Urinary bladder (tissue), 4 donors: ENCODE measurements at places on chromosomes 2 and 18.

GRCh38 chr2:142987044-142987443 lies 109.6 kb downstream of the KYNU start:
- DNase-seq = no peak

DNA sequence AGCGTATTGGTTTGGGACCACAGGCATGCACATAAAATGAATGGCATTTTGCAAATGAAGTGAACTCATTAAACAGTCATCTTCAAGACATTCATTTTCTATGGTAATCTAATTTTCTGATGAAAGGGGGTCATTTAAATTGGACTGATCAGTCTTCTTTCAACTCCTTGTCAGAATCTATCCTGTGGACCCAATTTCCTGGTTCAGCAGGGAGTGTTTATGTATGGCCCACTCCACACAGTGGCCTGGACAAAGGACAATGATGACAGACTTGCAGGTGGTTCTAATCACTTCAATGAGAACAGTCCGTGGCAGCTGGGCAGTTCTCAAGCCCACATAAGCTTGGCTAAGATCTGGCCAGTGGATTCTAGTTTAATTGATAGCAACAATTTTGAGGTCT lies 448.1 kb downstream of the DCDC2C start:
- DNase-seq = no peak

DNA sequence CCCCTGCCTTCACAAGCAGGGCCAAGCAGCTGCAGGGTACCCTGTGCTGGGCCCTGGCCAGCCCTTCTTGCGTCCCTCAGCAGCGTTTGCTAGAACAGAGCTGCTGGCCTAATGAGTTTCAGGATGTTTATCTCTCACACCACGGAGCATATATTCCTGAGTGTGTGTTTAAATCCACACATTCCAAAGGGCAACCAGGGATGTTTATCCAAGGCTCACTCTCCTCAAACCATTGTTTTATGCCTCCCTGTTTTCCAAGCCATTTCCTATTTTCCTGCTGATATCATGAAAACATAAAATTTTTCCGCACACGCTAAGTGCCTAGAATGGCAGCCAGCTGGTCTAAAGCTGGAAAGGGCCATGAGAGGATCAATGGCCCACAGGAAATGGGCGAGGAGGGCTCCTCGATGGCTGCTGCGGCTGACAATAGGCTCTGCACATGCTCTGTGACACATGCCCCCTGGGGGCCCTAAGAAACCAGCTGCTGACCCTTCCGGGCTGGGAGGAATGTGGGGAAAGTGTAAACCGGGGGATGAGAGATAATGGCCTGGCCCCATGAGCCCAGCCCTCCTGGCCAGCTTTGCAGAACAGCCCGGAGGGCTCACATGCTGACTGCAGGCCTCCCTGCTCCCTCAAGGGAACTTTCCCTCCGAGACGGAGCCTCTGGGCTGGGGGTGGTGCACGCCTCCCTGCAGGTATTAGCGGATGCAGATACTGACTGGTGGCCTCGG lies 194.0 kb downstream of the NDUFA10 start:
- no peak for DNase-seq

DNA sequence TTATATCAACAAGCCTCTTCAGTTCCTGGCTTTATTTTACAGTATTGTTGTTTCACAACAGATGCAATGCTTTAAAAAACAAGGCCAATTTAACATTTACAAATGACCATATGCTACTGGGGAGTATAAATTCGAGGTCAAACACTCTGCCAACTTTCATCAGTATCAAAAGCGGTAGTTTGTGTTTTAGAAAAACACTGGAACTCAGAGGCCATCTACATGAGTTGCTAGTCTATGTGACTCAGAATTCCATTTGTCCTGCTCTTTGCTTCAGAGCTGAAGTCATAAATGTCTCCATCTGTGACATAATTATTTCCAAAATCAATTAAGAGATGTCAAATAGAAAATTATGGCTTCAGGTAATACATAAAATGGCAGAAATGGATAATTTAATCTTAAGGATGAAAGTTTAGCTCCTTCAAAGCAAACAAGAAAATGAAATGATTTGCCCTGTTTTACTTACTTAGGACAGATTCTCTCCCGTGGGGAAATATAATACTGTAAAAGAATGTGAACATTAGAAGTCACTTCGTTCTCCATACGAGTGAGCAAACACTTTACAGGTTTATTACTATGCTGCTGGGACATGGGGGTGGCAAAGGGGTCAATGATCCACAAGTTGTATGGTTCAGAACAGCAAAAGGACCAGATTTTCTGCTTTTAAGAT lies 3.7 kb downstream of the MEX3C start:
- no peak for DNase-seq

DNA sequence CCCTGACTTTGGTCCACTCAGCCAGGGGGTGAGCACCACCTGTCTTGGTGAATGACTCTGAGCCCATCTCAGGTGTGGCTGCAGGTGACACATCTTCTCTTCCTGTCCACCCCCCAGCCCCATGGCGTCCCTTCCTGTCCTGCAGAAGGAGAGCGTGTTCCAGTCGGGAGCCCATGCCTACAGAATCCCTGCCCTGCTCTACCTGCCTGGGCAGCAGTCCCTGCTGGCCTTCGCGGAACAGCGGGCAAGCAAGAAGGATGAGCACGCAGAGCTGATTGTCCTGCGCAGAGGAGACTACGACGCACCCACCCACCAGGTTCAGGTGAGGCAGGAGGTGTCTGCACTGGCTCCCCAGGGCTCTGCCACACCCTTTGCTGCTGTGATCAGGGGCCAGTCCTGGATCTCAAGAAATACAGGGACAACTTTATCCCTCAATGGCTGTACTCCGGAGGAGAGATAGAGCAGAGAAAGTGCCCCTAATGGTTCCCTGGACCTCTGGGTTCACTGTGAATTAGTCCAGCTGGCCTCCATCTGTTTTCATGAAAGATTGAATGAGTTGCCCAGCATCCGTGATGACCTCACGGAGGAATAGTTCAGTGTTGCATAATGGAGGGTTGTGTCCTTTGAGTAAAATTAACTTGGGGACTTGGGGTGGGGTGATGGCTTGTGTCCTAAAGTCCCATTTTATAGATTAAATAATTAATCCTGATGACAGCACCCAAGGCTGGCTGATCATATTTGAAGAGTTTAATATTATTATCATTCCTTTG lies at the start of gene NEU2:
Gene NEU2 (plus strand): TSS at position 122 of the 770 bp plus-strand sequence. CDS start 0 bp downstream, at position 122.
- DNase-seq = no peak

DNA sequence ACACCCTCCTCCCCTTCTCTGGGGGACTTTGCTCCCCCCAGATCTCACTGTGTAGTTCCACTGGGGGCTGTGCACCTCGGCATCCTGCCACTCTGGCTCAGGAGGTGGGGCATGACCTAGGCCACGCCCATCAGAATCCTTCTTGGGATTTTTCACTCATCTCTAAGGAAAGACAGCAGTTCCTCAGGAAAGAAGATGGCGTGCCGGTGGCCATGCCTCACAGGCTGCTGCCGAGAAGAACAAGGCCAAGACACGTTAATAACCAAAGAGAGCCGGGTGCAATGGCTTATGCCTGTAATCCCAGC lies 3.2 kb downstream of the NMUR1 start:
- DNase-seq = no peak

GRCh38 chr2:120466704-120467054 lies 120.7 kb downstream of the INHBB start:
- DNase-seq = no peak

DNA sequence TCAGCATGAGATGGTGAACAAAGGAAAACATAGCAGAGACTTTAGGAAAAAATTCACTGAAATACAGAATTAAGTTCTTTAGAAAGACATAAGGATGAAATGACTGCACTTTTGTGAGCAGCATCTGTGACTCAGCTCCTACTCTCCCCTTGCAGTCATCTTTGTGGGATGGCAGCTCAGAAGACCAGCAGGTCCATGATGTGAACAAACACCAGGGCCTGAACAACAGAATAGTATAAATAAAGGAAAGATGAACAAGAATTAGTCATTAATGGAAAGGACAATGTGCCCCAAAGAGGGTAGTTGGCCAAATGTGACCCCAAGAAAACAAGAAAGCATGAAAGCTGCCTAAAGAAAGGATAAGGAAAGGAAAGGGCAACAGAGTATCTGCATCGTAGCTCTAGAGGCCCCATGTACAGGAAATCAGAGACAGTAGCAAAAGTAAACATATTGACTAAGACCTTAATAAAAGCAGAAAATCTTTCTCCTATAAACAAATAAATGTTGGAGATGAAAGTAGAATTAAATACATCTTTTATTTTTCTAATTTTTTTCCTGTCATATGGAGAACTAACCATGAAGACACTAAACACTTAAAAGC lies 318.0 kb downstream of the ZEB2 start:
- DNase-seq = no peak

DNA sequence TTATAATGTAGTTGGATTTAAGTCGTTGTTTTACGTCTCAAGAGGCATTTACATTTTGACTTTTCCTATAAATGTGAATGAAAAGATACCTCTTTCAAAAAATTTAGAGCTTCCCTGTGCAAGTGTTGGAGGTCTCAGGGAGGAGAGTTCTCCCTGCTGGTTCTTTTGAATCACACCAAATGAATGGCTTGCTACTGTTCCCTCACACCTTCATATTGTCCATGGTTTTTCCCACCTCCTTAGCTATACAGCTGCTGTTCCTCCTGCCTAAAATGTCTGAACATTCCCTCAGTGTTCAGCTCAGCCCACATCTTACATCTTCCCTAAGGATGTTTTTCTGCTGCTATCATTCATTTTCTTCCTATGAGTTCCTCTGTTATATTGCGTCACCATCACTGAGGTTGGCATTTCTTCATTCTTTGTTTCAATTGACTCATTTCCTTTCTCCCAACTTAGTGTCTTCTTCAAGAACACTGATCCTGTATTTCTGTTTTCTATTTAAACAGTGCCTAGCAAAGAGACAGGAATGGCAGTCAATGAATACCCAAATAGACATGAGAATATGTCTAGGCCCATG lies 46.0 kb downstream of the COX7A2L start:
- no peak for DNase-seq

- DNase-seq = no peak
These were observed 26.3 kb downstream of the IRS1 start for GRCh38 chr2:226773291-226773690.

DNA sequence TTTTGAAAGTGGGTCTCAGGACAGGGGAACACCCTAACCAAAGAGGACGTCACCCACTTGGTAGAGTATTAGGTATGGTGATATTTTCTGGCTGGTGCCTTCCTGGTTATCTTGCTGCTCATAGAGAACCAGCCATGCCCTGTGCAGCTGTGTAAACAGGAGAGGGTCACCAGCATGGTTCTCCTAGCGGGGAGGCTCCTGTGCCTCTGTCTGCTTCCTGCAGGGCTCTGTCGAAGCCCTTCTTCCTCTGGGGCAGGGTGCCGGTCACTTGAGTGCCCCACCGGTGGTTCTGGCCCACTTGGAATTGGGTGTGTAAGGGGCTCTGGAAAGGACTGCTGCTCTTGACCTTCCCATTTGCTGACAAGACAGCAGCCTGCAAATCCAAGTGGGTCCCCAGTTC lies 131.6 kb upstream of the MSH6 start:
- DNase-seq = no peak

- no peak for DNase-seq
These were observed 664 bp downstream of the NETO1 start for GRCh38 chr18:72866901-72867745.

GRCh38 chr2:123953846-123954245 lies 71.2 kb upstream of the CNTNAP5 start:
- no peak for DNase-seq

GRCh38 chr2:240782221-240782885 lies 37.7 kb downstream of the KIF1A start:
- no peak for DNase-seq

- no peak for DNase-seq
These were observed 93.3 kb upstream of the PPP1CB start for GRCh38 chr2:28658369-28658768.

DNA sequence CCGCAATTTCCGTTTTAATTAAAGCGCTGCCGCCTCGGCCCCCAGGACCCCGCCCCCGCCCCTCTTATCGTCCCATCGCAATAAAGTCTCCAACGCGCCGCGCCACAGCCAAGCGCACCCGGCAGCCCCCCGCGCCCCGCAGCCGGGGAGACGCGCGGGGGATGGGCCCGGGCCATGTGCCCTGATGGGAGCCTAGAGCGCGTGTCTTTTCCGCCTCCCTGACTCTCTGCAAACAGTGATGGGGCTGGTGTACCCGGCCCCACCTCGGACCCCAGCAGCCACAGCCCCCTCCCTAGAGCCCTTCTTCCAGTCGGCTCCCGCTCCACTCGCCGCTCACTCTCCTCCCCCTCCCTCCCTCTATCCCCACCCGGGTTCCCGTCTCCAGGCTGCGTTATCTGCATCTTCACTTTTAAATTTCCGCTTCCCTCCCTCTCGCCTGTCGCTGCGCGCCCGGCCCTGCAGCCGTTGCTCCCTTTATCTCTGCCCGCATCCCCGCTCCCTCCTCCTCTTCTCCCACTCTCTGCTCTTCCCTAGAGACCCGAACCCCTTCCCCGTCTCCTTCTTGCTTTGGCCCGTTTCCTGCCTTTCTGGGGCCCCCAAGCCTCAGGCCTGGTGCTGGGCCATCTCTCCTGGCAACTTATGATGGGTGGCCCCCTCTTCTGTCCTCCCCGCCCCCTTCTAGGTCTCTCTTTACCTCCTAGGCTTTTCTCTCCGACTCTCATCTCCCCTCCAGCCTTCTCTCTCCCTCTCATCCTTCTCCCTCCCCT lies 524 bp upstream of the FEV start:
- no peak for DNase-seq

DNA sequence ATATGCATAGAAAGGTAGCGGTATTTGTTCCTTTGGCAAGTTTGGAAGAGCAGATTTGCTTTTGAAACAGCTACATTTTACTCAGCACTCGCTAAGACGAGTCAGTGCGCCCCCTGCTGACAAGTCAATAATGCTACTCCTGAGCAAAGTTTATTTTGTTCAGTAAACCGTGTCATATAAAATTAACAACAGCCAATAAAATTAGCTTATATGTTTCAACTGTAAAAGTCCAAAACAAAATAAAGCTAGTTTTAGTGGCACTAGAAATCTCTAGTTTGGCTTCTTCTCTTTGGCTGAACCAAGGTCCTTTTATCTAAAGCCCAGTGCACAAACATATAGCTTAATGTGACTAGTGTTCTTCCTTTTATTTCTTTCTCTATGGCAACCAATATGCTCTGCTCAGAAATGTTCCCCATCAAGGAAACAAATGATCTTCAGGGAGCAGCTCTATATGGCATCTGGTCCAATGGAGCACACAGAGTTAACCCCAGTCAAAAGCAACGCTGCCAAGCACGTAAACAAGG lies 4.2 kb upstream of the POU3F3 start:
- no peak for DNase-seq

DNA sequence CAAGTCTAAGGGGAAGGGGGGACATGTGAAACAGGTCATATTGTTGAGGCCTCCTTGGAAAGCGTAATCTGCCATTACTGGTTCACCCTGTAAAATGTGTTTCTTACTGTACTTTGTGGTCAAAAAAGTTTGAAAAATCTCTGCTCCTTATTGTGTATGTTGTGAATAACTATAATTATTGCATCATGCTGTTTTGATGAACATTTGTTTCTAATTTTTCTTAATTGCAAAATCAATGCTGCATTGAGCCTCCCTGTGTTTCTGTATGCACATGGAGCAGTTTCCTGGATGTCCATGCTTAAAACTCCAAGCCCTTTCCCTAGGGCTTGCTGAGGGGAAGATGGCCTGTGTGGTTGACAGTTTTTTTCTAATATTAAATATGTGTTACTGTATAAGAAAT lies 158.6 kb downstream of the RNF144A start:
- DNase-seq = no peak
